NCI-H2171 (cell line): ENCODE measurements at places on chromosomes 7 and 10.

- DNase-seq, result no peak
Measured at GRCh38 chr10:107540981-107541380, 376.5 kb upstream of the SORCS1 start.

DNA sequence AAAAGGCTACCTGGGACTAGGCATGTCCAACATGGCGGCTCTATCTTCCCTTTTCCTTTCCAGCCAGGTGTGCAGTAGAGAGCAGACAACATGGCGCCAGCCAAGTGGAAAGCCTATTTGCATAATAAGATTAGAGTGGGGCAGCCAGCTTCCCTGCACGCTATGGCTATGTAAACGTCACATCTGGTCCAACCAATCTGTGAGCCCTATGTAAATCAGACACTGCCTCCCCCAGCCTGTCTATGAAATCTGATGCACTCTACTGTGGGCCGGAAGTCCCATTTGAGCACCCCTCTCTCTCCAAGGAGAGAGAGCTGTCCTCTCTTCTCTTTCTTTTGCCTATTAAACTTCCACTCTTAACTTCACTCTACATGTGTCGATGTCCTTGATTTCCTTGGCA lies 984.9 kb upstream of the AUTS2 start:
- peak; percentile 80 for DNase-seq

- DNase-seq, result no peak
Measured at GRCh38 chr10:51029172-51029641, 45.1 kb upstream of the PRKG1 start.

GRCh38 chr7:6640246-6640721 lies 3.2 kb downstream of the ZNF316 start:
- no peak for DNase-seq

- no peak for DNase-seq
Measured at GRCh38 chr7:138581065-138581464, 120.1 kb downstream of the SVOPL start.

DNA sequence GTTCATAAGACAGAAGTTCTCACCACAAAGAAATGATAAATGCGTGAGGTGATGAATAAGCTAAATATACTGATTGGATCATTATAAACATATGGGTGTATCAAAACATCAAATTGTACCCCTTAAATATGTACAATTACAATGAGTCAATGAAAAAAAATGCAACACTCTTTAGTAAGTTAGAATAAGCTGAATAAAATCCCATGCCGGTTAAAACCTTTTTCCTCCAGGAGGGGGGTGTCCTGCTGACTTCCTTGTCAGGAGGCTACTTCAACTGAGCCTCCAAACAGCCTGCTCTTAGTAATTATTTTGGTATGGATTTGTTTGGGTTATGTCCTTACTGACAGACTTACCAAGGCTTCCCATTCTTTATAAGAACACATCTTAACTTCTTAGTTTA lies 649.1 kb downstream of the INHBA start:
- no peak for DNase-seq

DNA sequence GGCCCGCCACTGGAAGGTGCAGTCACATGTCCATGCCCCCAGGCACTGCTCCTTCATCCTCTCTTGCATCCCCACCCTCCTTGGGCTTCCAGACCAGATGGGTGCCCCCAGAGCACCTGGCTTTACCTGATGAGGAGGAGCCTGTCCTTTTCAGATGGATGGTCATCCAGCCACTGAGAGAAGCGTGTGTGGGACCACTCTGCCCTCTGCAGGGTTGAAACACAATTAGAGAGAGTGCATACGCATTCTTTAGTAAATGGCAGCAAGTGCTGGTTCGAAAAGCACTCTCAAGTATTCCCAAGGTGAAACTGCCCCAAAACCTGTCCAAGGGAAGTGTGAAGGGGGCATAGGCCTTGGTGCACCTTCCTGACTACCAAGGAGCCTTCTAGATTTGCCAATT lies 41.6 kb downstream of the HBP1 start:
- DNase-seq, result no peak
